ENCODE measurements at places on chromosomes 4 and X.

GRCh38 chrX:14939644-14940043 is 66.4 kb downstream of the MOSPD2 start:
- DNase-seq = no peak

GRCh38 chr4:7812921-7813320 is 126.7 kb downstream of the AFAP1 start:
- DNase-seq = no peak

- no peak for DNase-seq
Measured at GRCh38 chr4:68342134-68342533, 7.8 kb downstream of the YTHDC1 start.

DNA sequence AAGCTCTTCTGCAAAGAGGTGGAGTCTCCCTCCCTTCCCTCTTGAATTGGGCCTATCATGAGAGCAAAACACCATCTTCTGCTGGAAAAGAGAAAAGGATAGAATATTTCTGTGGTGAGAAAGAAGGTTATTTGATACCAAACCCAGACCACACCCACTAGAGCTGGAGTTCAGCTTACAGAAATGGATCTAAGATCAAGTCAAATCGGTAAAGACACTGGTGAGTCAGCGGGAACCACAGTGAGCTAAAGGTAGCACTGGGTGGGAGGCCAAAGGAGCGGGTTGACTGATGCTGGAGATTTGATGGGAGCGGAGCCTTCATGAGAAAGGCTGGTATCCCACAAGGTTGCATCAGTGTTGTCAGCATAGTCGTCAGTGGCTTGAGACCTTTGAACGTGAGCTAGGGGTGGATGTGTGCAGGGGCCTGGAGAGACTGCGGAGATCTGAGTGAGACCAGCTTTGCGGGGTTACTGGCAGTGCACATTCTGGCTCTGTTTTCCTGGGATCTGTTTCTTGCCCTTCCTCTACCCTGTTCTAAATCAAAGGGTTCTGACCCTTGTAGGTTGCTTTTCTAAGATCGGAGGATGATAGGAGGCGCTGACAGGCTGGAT is 106.4 kb upstream of the SCOC start:
- no peak for DNase-seq

DNA sequence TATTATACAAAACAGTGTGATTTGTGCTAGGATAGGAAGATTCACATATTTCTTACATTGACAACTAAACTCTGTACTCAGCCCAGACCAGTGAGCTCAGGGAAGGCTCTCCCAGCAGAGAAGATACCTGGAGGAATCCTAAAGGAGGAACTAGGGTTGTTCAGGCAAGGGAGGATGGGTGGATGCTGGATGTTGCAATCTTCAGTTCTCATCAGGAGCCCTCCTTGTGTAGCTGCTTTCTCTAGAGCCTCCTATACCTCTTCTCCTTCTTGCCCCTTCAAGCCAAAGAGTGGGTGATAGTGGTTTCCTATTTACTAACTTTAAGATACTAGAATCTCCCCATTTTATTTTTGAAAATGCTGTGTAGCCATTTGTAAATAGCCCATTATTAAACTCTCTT is 117.3 kb downstream of the NKX6-1 start:
- DNase-seq = no peak

DNA sequence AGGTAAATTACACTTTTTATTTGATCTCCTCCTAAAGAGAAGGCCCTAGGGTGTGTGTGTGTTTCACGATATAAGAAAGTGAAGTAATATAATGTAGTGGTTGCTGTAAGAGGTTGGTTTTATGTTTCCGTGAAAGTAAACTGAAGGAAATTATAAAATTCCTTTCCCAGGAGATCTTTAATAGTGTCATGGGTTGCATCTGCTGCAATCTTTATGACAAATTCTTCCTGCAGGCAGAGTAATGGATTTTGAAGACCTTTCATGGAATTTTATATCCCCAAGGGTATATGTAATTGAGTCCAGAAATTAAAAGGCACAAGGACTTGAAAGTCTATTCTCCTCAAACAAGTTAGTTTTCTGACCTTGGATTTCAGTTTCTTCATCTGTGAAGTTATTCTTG is 538.6 kb downstream of the ANKRD50 start:
- DNase-seq = no peak

GRCh38 chr4:182215148-182215547 is 28.1 kb upstream of the TENM3 start:
- no peak for DNase-seq

DNA sequence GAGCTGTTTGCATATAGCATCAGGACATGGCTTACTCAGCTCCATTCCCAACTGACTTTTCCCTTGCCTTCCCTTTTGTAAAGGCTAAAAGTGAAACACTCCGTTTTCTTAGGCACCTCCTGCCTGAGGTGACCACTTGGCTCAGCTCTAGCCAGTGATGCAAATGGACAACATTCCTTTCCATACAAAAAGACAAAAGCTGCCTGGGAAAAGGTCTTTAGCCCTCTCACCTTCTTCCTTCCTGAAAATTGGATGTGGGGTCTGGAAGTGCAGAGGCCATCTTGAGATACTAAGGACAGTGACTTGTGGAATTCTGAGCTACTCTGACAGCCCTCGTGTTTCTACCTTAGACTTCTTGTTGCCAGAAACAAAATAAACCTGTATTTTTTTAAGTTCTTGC is 27.7 kb upstream of the SFRP2 start:
- no peak for DNase-seq

DNA sequence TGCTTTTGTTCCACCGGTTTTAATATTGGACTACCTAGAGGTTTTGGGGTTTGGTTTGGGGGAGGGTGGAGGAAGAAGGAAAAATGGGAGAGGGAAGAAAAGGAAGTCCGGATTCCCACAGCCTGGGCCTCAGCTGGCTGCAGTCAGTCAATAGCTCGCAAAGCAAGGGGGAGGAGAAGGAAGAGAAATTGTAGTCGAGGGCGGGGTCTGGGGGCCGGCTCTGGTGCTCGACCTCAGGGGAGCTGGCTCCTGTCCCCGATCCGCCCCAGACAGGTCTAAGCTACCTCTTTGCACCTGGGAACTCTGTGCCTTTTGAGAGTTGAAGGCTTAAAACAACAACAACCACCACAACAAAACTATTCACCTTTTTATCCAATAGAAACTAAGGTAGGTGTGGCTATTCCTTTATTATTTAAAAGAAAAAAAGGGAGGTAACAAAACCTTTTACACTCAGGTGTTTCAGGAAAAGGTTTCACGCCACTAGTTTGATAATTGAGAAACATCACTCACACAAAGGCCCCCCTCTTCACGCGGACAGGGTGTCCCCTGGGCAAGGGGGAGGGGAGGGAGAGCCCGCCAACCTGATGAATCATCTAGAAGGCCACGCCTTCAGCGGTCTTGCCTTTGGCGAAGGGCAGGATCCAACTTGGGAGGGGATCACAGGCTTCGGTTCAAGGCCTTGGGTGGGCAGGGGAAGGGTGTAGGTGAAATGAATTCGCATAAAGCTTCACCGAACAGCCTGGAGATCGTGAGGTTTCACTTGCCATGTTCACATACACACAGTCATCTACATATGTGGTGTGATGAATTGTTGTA is 1.6 kb upstream of the LNX1 start:
- no peak for DNase-seq

DNA sequence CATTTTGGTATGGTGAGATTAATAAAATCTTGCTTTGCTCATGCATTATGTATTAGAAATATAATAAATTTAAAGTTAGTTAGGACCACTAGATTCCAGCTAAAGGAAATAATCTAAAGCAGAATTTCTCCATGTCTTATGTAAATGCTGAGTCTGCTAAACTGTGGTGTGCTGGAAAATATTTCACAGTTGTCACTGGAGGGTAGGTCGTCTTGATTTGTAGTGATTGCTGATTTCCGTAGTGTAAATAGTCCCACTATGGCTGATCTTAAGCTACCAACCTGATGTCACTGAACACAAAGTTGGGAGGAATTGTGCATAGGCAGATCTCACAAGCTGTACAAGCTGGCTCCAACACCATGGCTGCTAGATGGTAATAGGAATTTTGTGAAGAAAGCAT is 133.4 kb upstream of the NR3C2 start:
- no peak for DNase-seq

DNA sequence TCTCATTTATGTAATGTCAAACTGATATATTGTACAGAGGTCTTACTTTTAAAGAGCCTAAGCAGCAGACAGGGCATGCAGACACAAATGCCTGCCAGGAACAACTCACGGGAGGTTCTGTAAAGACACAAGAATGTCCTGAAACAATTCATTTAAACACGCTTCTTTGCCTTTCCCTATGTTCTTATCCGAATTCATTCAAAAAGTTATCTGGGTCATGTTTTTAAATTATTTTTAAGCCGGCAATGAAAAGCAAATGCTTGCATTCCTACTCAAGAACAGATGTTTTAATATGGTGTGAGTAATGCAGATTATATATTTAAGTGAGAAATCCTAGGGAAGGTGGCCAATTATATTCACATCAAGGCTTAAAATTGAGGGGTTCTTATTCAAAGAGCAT is 192.6 kb downstream of the PDGFC start:
- no peak for DNase-seq

- no peak for DNase-seq
Measured at GRCh38 chr4:151671541-151672059, 89.2 kb downstream of the GATB start.

- no peak for DNase-seq
Measured at GRCh38 chr4:14874990-14875389, 127.3 kb upstream of the CPEB2 start.

GRCh38 chr4:94274912-94275311 is 67.2 kb downstream of the SMARCAD1 start:
- DNase-seq = no peak

DNA sequence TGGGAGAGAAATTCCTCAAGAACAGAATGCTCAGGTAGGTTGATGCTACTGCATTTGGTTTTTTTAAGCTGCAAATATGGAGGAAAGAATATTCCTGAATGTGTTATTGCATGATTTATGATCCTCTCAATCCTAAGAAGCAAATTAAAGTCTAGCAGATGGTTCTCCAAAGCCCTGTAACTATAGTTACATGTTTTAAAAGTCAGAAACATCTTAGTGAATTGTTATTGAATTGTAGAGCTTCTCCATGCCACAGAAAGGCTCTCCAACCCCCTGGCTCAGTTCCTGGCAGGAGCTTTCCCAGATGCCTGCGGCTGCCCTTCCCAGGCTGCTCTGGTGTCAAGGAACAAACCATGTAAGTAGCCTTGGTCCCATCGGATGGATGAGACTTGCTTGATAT is 227.8 kb upstream of the GATB start:
- DNase-seq = no peak

GRCh38 chr4:128688846-128689437 is 120.6 kb upstream of the JADE1 start:
- no peak for DNase-seq

DNA sequence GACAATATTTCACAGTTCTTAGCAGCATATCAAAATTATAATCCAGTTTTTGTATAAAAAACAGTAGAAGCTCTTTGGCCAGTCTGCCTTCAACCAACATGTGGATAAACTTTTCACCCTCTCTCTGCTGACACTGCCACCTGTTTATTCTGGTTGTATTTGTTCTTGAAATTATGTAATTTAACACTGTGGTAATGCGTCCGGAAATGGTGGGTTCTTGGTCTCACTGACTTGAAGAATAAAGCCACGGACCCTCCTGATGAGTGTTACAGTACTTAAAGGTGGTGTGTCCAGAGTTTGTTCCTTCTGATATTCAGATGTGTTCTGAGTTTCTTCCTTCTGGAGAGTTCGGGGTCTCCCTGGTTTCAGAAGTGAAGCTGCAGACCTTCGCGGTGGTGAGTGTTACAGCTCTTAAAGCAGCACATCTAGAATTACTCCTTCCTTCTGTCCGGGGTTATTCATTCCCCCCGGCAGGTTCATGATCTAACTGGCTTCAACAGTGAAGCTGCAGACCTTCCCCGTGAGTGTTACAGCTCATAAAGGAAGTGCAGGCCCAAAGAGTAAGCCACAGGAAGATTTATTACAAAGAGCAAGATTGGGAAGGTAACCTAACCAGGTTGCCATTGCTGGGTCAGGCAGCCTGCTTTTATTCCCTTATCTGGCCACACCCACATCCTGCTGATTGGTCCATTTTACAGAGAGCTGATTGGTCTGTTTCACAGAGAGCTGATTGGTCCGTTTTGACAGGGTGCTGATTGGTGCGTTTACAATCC is 15.7 kb downstream of the FAM184B start:
- DNase-seq = no peak

- peak; percentile 81 for DNase-seq
Measured at GRCh38 chr4:26127851-26128337, 192.9 kb upstream of the RBPJ start.

DNA sequence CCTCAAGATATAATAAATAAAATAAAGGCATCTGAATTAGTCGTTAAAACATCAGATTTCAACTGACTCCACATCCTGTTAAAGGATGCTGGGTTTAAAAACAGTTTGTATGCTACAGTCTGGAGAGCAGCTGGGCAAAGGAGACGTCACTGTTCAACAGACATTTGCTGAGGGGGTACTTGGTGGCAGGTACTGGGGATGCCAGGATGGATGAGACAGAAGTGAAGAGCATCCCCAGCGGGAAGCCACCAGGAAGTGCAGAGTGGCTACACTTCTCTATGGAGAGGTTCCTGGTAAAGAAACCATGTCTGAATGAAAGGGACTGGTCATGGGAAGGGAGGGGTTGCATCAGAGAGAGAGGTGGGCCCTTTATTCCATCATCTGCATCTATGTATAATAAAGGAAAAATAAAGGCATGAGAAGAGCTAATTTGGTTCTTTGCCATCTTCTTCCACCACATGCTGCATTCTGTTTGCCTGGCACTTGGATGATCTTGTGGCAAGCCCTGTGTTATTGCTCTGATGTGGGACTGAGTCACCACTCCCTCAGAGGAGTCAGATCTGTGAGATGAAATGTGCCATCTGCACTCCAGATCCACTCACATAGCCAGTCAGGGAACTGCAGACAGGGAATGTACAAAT is 145.0 kb downstream of the SOWAHB start:
- DNase-seq = no peak

GRCh38 chr4:115851918-115852766 is 738.7 kb upstream of the NDST4 start:
- peak; percentile 36 for DNase-seq

- no peak for DNase-seq
Measured at GRCh38 chrX:100478714-100479306, 68.7 kb upstream of the PCDH19 start.

GRCh38 chrX:15645266-15645665 is 19.3 kb downstream of the CLTRN start:
- no peak for DNase-seq

GRCh38 chr4:18422685-18423084 is 401.1 kb upstream of the LCORL start:
- DNase-seq = no peak

- DNase-seq = no peak
Measured at GRCh38 chr4:156547439-156547838, 424.2 kb downstream of the PDGFC start.

DNA sequence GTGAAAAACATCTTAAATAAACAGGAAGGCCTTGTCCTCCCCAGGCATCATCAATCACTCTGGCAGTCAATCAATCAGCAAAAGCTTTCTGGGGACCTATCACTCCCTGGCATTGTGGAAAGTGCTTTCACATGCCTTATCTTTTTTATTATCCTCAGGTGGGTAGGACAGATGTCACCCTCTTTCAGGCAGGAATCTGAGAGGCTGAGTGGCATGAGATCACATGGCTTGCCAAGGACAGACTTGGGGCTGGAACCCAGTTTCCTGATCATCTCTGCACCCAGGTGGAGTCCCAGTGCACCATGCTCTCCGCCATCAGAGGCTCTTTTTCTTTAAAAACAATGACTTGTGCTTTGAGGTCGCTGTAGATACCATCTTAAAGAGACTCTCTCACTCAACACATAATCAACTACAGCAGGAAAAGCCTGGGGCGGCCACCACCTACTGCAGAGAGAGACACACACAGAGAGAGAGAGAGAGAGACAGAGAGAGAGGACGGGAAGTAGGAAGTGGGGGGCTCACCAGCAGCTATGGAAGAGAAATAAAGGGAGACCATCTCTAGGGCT is 282.7 kb downstream of the PTTG2 start:
- DNase-seq = no peak
